GM03348 (cell line): ENCODE measurements at places on chromosomes 3 and 15.

DNA sequence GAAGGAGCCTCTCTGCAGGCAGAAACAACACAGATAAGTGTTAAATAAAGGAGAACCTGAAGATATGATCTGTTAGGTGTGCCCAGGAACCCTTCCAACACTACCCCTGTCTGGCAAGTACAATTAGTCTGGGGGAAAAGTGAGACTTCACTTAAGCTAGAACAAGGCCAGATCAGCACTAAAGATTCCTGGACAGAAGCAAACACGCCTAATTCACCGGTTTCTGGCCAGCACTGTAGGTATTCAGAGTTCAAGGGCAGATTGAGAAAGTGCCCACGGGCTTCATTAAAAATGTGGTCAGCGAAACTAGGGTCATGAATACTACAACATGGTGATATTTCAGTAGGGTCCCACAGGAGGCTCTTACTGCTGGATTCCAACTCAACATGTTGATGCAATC lies 28.6 kb upstream of the OR5K1 start:
- DNase-seq: no peak

DNA sequence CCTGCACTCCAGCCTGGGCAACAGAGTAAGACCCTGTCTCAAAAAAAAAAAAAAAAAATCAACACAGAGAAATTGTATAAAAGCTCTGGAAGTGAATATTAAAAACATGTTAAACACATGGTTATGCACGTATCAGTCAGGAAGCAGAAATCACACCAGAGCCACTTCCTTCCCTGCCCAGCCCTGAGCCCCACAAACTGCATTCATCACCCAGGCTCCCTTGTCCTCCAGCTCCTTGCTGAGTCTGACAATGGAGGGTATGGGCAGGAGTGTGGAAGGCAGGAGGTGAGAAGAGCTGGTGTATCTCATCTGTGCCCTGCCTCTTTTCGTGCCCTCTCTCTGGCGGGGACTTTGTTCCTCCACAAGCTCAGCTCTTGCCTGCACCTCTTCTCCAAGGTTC lies 12.1 kb upstream of the LOXL1 start:
- DNase-seq: no peak

GRCh38 chr15:99202176-99202552 lies 47.2 kb downstream of the TTC23 start:
- no peak for DNase-seq

- no peak for DNase-seq
Measured at GRCh38 chr3:30924763-30925162, 30.3 kb upstream of the GADL1 start.

DNA sequence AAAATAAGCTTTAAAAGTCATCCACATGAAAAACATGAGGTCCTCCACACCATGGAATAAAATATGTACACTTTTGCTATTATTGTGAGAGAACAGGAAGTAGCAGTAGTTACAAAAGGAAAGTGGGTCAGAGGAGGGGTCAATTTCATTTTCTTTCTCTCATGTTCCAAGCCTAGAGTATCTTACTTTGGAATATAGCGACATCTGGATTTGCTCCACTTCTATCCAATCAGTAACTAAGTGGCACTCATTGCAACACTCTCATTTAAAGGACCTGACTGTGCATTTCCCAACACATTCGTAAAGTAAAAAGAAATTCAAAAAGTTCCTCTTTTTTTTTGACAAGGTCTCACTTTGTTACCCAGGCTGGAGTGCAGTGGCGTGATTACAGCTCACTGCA lies 637.3 kb downstream of the TUSC7 start:
- no peak for DNase-seq

DNA sequence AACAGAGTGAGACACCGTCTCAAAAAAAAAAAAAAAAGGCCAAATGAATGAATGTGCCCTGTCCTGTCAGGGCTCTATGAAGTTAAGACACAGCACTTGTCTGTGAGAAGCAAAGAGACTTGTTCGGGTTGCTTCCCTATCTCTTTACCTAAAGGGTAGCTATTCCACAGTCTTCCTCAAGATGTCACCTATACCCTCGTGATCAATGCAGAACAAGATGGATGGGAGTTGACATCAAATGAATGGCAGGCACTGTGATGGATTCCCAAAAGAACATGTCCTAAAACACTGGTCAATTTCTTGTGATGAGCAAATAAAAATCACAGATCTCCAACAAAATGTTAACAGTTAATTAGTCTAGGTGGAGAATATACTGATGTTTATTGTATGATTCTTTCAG lies 9.5 kb downstream of the TADA3 start:
- no peak for DNase-seq

- no peak for DNase-seq
Measured at GRCh38 chr3:164320962-164321361, 757.3 kb downstream of the SI start.

DNA sequence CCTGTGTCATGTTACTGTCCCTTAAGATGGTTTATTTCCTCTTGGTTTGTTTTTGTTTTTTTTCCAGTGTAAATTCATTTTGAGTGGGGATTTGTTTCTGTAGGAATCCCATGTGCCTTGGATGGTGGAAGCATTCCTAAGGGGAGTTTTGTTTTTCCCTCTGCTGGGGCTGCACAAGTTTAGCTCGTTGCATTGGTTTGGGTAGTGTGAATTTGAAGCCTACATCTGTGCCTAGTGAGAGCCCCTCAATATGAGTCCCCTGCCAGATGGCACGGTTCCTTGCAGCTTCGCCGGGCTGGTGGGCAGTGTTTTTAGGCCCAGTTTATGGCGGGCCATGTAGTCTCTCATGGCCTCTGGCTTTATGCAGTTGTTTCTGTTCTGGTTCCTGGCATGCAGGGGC lies 17.7 kb downstream of the ARID3B start:
- DNase-seq: no peak

DNA sequence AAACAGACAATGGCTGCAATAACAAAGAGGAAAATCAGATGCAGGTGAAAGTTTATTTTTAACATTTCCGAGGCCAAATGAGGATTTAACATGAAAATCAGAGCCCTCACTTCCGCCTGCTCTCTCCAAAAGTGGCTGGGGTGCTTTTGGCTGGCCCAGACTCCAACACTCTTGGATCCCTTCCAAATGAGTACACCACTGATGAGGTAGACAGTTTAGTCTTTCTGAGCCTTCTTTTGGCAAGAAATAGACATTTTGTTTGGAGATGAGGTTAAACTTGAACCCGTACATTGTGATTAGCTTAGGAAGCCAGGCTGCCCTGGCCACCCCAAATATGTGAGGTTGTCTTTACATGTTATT lies 51.0 kb upstream of the TRA2B start:
- no peak for DNase-seq

DNA sequence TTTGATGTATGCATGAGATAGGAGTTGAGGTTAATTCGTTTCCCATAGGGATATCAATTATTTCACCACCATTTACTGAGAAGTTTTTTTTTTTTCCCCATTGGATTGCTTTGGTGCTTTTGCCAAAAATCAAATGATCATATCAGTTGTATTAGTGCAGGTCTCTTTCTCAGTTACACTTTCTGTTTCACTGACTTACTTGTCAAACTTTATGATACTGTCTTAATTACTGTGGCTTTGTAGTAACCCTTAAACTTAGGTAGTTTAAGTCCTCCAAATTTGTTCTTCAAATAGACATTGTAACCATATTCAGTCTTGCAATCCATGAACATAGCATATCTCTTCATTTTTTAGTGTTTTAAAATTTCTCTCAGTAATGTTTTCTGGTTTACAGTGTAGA lies 259.9 kb upstream of the SLCO3A1 start:
- DNase-seq: no peak

DNA sequence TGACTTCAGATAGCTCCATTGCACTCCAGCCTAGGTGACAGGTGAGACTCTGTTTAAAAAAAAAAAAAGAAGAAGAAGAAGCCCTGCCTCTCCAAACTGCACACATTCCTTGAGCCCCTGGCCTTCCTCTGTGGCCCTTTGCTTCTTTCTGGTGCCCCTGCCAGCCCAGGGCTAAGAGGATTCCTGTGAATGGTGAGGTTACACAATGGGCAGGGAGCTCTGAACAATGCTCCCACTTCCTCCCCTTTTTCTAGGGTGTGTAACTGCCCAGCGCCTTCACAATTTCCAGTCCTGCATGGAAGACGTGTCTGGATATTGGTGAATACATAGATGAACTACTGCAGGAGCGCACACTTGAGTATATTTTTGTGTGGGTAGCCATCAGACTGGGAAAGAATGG lies 3.6 kb upstream of the AMOTL2 start:
- no peak for DNase-seq
